Airway epithelial cell (primary cell): ENCODE measurements at places on chromosomes 16 and 17. TPM values are rescaled to one million over a fixed set of nuclear protein-coding genes. Genes with fewer than 3 reads are reported as not detected.

Gene MYO19
- total RNA-seq = 55.6 and 81.4 TPM in 2 replicates

Gene CCDC200
- not detected in 2 replicates for total RNA-seq

Gene CXCL16
- 16.3 and 16.7 TPM in 2 replicates for total RNA-seq

Gene RECQL5
- total RNA-seq = 15.7 and 22.9 TPM in 2 replicates

Gene SLC5A11
- total RNA-seq = not detected in 2 replicates

Gene OTOP3
- total RNA-seq = 0.14 and 0.56 TPM in 2 replicates

Gene KRTAP2-3
- 0.21 and 0.84 TPM in 2 replicates for total RNA-seq

Gene FAM117A
- 2.8 and 6.1 TPM in 2 replicates for total RNA-seq

Gene TBC1D28
- not detected in 2 replicates for total RNA-seq
